ENCODE measurements at places on chromosomes 11 and 22.
A peak's percentile ranks its signal among the peaks of the same experiment; 100 is the strongest.

- no peak for DNase-seq
Observed at GRCh38 chr11:111639226-111639925, 37.1 kb downstream of the SIK2 start.

GRCh38 chr11:36376888-36377758 lies 81.0 kb downstream of the PRR5L start:
- peak; percentile 70 for DNase-seq

GRCh38 chr22:28344918-28345703 lies 334.5 kb downstream of the TTC28 start:
- DNase-seq = no peak

DNA sequence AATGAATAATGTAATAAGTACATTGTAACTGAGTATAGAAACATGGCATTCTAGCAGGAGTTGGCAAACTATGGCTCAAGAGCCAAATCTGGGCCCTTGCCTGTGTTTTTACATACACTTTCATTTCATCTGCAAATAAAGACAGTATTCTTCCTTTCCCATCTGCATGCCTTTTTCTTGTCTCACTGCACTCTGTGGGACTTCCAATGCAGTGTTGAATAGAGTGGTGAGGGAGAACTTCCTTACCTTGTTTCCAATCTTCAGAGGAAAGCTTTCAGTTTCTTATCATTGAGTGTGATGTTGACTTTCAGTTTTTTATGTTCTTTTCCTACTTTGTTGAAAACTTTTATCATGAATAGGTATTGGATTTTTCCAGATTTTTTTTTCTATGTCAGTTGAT lies 82.1 kb downstream of the USP47 start:
- DNase-seq = no peak

DNA sequence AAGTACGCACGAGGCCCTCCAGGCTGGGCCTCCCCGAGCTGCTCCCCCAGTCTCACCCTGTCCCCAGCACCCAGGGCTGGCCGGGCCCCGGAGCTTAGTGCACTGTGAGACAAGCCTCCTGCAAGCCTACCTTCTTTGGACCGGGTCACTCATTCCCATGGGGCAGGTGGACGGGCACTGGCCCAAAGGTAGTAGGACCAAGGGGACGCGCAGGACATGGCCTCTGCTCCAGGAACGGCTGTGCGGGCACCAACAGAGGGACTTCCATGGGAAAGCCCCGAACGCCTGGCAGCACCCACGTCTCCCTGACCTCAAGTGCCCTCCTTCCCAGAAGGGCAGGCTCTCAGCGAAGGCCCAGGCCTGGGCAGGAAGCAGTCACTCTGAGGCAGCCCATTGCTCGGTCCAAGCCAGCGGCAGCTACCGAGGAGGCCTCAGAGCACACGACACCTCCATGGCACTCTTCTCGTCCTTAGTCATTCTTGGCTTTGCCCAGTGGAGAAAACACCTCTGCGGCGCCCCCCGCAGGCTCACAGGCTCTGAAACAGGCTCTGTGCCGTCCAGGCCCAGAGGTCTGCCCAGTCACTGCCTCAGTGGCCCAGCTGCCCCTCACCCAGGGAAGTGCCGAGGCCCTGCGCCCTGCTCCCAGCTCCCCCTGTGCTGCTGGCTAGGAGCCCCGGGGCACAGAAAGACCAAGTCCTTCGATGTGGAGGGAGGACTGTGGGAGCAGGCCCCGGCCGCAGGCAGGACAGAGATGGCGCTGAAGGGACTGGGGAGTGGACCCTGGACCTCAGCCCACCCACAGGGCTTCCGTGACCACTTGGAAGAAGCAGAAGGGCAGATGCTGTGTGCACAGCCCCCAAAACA lies 3.8 kb downstream of the MOB2 start:
- DNase-seq = no peak

DNA sequence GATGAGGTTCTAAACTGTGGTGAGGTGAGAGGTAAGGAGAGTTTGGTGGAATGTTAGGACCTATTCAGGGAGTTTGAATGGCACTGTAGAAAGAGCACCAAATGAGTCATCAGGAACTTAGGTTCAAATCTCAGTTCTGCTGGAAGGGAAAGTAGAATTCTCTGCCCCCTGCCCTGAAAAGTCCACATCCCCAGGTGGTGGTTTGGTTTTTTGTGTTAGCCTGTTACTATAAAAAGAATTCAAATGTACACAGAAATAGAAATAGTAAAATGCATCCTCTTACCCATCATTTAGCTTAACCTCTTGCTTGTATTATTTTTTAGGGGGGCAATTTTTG lies 20.2 kb downstream of the PPFIBP2 start:
- no peak for DNase-seq

GRCh38 chr22:27918341-27919221 lies 475 bp downstream of the PITPNB start:
- DNase-seq = peak; percentile 54

GRCh38 chr22:18056807-18057474 lies 20.8 kb upstream of the PEX26 start:
- DNase-seq = no peak

- no peak for DNase-seq
Observed at GRCh38 chr11:93392867-93393266, 62.3 kb downstream of the DEUP1 start.

- no peak for DNase-seq
Observed at GRCh38 chr11:126853732-126854131, 146.8 kb downstream of the KIRREL3 start.

DNA sequence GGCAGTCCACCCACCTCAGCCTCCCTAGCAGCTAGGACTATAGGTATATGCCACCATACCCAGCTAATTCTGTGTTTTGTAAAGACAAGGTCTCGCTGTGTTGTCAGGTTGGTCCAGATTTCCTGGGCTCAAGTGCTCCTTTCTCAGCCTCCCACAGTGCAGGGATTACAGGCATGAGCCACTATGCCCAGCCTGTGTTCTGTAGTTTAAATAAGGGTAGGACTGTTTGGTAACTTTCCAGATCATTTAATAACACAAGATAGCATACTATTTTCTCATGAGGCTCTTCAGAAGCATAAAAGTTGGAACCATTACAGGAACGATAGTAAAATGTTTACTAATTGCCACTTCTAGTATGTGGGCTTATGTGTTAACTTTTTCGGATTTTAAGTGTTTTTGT lies 38.0 kb upstream of the GRIK4 start:
- no peak for DNase-seq

GRCh38 chr11:9180784-9181183 lies 84.4 kb downstream of the DENND5A start:
- DNase-seq = no peak

DNA sequence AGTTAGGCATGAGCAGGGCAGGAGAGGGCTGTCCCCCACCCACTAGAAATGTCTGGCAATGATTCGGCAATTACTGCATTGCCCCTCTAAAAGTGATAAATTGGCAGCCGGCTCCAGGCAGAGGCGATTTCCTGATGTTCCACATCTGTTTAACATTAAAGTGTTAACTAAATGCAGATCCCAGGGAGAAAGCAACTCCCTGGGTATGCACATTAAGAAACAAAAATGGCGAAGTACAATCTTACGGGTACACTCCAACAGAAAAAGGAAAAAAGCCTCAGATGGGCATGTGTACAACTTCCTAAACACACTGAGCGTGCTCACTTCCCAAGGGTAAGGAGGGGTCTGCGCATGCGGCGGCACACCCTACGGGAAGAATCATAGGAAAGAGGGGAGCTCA lies 314.4 kb downstream of the CASP12 start:
- no peak for DNase-seq

GRCh38 chr11:126133901-126134300 lies 71.2 kb upstream of the CDON start:
- DNase-seq = no peak

DNA sequence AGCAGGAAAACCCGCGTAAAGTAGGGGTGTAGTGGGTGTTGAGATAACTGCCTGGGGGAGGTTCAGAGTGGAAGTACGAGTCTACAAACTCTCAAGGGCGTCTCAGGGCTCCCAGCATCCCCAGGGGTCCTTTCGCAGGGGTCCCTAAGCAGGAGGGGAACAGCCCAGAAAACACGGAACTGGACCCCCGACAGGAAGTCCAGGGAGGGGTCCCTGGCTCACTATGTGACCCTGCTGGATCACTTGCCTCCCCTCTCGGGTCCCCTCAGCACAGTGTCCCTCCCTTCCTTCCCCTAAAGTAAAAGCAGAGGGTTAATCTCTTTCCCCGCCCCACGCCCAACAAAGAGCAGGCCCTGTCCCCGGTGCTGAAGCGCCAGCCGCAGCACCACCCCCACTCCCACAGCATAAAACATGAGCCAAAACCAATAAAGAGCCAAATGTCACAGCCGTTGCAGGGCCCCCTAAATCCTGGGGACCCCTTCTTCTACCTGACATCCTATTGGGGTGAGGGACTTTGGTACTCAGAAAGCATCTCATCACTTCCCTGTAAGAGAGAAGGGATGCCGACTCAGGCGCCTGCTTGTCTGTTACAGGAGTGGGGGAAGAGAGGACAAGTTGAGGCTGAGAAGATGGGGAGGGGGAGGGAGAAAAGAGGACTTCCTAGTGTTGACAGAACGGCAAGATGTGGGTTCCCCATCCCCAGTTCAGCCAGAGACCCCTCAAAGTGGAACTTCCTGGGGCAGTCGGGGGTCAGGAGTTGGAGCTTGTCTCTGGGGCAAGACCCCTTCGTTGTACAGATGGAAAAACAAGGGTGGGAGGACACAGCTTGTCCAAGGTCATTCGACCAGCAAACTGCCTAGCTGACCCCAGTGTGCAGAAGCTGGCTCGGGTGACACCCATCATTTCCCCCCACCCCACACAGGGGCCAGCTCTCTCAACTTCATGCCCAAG lies 1.4 kb upstream of the NEFH start:
- DNase-seq = peak; percentile 72

GRCh38 chr11:36000616-36001190 lies 56.8 kb downstream of the LDLRAD3 start:
- no peak for DNase-seq

GRCh38 chr11:116501728-116502127 lies 271.1 kb downstream of the BUD13 start:
- no peak for DNase-seq

DNA sequence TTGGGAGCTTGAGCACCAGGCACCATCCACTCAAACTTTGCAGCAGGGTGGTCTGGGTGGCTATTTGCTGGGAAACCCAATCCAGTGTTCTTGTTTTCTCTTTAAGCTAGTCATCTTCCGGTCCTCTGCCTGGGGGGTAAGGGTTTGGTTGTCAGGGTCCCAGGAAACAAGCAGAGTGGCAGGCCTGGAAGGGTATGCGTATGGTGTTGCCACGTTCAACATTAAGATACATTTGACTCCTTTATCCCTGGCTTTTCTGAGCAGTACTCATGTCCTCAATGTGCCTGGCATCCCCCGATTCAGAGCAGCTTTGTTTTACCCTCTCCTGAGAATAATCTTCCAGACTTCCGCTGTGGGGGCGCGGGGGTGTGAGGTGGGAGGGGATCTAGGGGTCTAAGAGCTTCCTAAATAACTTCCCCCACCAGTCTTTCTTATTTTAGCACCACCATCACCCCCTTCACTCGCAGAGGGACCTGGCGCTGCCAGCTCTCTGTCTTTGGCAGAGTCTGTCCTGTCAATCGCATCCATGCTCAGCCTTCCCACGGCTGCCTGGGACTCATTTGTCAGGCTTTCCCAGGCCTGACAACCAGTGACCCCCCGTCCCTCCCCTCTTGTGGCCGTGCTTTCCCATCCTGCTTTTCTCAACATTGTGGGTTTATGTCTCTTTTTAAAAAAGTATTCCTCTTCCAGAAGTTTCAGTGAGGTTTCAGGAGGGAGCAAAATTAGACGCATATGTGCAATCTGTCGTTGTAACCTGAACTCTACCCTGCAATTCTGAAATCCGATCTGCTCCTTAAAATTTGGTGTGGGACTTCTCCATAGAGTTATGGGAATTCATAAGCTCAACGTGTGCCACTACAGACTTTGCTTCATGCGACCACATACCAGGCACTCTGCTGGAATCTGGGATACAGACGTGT lies 27.0 kb upstream of the RBFOX2 start:
- no peak for DNase-seq

- DNase-seq = peak; percentile 47
Observed at GRCh38 chr11:31645747-31646146, 136.2 kb downstream of the ELP4 start.

DNA sequence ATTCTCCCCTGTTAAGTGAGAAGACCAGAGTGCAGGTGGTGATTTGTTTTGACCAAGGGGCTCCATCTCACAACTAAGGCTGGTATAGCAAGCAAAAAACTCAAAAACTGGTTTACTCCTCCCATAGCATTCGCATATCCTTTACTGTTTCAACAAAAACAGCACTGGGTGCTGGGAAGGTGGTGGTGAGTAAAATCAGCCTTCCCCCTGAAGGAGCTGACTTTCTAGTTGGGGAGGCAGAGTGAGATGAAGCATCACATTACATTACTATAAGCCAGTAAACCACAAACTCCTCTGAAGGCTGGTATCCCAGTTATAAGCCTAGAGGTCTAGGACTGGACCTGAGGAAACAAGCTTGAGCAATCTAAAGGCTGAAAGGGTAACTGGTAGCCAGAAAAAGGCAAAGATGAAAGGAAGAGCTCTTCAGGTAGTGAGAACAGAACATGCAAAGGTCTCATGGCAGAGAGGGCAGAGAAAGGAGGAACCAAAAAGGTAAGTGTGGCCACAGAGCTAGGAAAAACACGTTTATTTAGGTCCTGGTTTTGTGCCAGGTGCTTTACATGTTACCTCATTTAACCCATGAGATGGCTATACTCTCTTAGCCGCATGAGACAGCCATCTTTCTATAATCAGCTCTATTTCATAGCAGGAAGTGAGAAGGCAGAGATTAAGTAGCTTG lies 22.3 kb downstream of the TMEM123 start:
- no peak for DNase-seq
